ENCODE measurements at places on chromosomes 2 and 18. TPM values are rescaled to one million over a fixed set of nuclear protein-coding genes. Genes with fewer than 3 reads are reported as not detected.

The CLIP4 gene
- polyA plus RNA-seq = 0.67 TPM

DNA sequence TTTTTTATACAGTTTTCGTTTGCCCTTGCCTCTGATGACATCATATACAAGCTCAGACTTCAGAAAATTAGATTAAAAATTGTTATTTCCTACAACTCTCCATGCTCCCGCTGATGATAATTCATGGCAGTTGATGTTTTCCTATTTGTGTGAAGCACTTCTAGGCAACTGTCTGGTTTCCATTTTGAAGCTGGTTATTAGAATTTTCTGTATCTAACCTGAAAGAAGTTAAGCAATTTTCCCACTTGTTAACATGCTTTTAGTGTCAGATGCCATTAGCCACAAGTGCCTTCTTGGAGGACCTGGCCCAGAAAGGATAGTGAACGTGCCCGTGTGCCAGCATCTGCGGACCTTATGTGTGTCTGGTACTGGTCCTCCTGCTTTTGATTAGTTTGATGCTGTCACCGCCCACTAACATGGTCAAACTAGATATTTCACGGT lies 347.6 kb upstream of the RAB12 start:
- no peak for DNase-seq

- no peak for DNase-seq
These were observed 61.7 kb upstream of the NCK2 start for GRCh38 chr2:105683011-105683492.

- DNase-seq = no peak
These were observed 105.1 kb upstream of the HS6ST1 start for GRCh38 chr2:128423788-128424165.

- no peak for DNase-seq
These were observed 424.4 kb upstream of the REG3G start for GRCh38 chr2:78601113-78601512.

The ZNF892 gene
- polyA plus RNA-seq = not detected

The ZNF397 gene
- 39.1 TPM for polyA plus RNA-seq

The G6PC2 gene
- polyA plus RNA-seq = not detected

GRCh38 chr2:37857575-37858399 lies 67.3 kb upstream of the RMDN2 start:
- no peak for DNase-seq

- peak; percentile 80 for DNase-seq
These were observed 154.8 kb downstream of the TGIF1 start for GRCh38 chr18:3604498-3605408.

DNA sequence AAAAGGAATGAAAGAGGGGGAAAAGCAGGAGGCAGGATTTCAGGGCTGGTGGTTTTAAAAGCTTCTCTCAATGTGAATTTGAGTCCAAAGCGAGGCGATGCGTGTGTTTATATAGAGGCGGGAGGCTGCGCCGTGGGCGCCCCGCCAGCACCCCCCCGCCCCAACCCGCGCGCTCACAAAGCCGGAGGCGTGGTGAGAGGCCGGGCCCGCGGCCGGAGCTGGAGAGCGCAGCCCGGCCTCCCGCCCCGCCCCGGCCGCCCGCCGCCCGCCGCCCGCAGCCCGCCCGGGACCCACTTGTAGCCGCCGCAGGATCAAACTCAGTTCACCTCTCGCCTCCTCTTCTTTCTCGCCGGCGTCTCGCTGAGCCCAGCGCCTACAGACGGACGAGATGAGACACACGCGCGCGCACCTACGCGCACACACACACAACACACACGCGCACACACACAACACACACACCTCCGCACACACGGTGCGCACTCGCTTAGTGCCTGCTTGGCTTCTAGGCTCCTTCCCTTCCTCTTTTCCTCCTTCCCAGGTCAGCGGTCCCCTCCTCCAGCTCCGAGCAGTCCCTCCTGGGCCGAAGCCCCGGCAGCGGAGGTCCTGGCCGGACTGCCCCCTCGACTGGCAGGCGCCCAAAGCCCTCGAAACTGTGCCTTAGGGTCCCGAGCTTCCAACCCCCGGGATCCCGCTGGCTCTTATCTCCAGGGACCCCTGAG lies 1.3 kb upstream of the CYP26B1 start:
- peak; percentile 59 for DNase-seq

The TUBA3E gene
- polyA plus RNA-seq = not detected

GRCh38 chr2:238821391-238821790 lies 26.5 kb upstream of the TWIST2 start:
- DNase-seq = no peak

GRCh38 chr18:68181956-68182355 lies 533.0 kb downstream of the TMX3 start:
- no peak for DNase-seq

The SPOPL gene
- 22.0 TPM for polyA plus RNA-seq

The RESP18 gene
- polyA plus RNA-seq = not detected

GRCh38 chr18:14769381-14769780 lies 21.4 kb downstream of the ANKRD30B start:
- no peak for DNase-seq

GRCh38 chr2:127620866-127621265 lies 25.1 kb upstream of the GPR17 start:
- DNase-seq = no peak

The CYP27C1 gene
- polyA plus RNA-seq = 1.2 TPM

DNA sequence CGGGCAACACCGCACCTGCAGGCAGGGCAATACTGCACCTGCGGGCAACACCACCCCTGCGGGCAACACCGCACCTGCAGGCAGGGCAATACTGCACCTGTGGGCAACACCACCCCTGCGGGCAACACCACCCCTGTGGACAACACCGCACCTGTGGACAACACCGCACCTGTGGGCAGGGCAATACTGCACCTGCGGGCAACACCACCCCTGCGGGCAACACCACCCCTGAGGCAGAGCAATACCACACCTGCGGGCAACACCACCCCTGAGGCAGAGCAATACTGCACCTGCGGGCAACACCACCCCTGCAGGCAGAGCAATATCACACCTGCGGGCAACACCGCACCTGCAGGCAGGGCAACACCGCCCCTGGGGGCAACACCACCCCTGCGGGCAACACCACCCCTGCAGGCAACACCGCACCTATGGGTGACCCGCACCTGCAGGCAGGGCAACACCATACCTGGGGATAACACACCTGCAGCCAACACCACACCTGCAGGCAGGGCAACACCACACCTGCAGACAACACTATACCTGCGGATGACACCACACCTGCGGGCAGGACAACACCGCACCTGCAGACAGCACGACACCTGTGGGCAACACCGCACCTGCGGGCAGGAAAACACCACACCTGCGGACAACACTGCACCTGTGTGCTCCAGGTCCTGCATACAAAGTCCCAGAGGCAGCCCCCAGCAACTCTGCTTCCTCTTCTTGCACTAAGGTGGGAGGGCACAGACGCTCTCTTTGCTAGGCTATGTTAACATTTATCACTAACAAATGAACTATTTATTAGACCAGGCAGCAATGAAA lies 57.7 kb downstream of the EIPR1 start:
- DNase-seq = no peak

- no peak for DNase-seq
These were observed 52.0 kb upstream of the TNP1 start for GRCh38 chr2:216911886-216912285.

DNA sequence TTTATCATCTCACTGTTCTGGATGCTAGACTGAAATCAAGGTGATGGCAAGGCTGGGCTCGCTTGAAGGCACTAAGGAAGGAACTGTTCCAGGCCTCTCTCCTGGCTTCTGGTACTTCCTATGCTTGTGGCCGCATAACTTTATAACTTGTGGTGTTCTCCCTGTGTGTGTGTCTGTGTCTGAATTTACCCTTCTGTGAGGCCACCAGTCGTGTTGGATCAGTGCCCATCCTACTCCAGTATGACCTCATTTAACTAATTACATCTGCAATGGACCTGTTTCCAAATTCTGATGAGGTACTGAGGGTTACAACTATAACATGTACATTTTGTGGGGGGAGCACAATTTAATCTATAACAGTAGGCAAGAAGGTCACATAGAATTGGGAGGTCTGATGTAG lies 41.6 kb downstream of the LYPD6B start:
- no peak for DNase-seq

DNA sequence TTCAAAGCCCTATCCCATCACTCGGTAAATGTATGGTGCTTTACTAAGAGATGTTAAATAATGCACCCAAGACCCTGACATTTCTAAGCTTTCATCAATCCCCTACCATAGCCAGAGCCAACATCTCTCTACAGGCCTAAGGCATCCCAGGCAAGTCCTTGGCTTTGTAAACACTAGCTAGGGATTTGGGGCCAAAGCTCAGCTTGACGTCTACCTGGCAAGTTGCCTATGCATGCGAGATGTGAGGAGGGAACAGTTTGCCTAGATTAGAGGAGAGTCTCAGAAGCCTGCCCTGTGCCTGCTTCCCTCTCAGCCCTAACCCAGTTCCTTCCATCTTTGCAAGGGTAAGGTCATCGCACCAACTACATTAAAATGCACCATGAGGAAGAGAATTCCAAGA lies 221.5 kb upstream of the NCKAP5 start:
- peak; percentile 12 for DNase-seq

DNA sequence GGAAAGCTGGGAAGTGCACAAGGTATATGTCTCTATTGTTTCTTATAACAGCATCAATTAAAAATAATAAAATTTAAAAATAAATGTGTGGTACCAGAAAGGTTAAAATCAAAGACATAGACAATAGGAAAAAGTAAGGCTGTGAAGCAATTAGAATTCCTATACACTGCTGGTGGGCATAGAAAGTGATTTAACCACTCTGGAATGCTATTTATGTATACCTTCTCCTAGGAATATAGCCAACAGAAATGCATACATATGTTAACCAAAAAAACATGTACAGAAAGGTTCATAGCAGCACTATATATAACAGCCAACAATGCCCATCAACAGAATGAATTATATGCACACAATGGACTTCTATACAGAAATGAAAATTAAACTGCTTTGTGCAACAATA lies 43.0 kb downstream of the WDSUB1 start:
- DNase-seq = no peak

DNA sequence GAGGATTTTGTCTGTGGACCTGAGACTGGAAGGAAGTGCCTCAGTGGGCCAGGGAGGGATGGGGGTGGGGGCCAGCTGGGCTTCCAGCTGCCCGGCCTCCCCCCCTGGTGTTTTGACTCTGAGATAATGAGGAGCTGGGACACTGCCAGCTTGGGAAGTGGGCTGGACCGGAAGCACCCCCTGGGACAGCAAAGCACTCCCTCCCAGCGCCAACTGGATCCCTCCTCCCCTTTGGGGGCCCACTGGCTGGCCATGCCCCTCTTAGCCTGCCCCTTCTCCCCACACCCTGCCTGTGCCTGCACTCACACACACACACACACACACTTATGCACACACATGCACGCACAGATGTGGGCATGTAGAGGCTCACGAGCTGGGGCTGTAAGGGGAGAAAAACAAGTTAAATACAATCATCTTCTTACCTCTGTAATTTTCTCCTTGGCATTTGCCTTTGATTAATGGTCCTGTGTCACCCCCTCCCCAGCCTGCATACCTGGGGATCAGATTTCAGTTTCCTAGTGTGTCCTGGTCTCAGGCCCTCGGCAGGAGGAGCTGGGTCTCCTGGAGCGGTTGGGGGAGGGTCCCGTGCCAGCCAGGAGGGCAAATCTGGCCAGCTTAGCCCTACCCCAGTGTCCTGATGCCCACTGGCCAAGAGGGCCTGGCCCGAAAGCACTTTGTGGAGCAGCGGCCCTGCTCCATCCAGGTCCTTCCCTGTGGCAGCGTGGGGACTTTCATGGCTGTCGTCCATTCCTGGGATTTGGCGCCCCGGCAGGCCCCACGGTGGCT lies 3.6 kb downstream of the ITM2C start:
- peak; percentile 47 for DNase-seq

- DNase-seq = peak; percentile 67
These were observed 6.0 kb downstream of the GAREM2 start for GRCh38 chr2:26178746-26179436.

GRCh38 chr2:221109552-221109951 lies 462.6 kb downstream of the EPHA4 start:
- DNase-seq = no peak

- peak; percentile 60 for DNase-seq
These were observed 56.7 kb upstream of the EPB41L3 start for GRCh38 chr18:5600378-5601071.

The ST6GAL2 gene
- not detected for polyA plus RNA-seq

The LIPG gene
- polyA plus RNA-seq = 26.9 TPM

- DNase-seq = no peak
These were observed 10.4 kb upstream of the CAVIN2 start for GRCh38 chr2:191857259-191857805.

DNA sequence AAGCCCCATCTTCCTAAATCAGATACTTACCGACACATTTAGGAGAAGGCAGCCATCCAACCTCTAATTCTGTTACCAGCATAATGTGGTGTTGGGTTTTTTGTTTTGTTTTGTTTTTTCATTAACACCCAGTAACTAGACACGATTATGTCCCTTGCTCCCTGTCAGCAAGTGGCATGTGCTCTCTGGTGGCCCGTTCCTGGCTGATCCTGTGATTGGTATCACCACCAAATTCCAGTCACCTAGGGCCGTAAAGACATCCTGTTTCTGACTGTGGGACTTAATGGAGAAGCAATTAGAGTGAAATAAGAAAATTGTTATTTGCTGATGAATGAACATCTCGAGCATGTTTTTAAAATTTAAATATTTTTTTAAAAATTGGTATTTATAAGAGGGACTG lies 5.9 kb upstream of the DLX1 start:
- DNase-seq = no peak

DNA sequence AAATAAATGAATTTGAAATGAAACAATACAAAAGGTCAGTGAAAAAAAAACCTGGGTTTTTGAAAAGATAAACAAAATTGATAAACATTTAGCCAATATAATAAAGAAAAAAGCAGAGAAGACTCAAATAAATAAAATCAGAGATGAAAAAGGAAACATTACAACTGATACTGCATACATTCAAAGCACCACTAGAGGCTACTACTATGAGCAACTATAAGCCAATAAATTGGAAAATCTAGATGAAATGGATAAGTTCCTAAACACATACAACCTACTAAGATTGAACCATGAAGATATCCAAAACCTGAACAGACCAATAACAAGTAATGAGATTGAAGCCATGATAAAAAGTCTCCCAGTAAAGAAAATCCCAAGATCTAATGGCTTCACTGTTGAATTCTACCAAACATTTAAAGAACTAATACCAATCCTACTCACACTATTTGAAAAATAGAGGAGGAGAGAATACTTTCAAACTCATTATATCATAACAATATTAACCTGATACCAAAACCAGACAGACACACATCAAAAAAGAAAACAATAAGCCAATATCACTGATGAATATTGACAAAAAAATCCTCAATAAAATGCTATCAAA lies 80.8 kb upstream of the CERS6 start:
- no peak for DNase-seq

GRCh38 chr2:19839438-19839837 lies 62.3 kb downstream of the TTC32 start:
- no peak for DNase-seq

GRCh38 chr2:240519396-240520129 lies 38.2 kb downstream of the ANKMY1 start:
- no peak for DNase-seq

- DNase-seq = no peak
These were observed 26.3 kb upstream of the MOCOS start for GRCh38 chr18:36160959-36161371.

The RNU2-63P gene
- not detected for polyA plus RNA-seq
